ENCODE measurements at places on chromosomes 2 and 18.

- no peak for DNase-seq
Observed at GRCh38 chr2:192091476-192091875, 103.3 kb downstream of the TMEFF2 start.

DNA sequence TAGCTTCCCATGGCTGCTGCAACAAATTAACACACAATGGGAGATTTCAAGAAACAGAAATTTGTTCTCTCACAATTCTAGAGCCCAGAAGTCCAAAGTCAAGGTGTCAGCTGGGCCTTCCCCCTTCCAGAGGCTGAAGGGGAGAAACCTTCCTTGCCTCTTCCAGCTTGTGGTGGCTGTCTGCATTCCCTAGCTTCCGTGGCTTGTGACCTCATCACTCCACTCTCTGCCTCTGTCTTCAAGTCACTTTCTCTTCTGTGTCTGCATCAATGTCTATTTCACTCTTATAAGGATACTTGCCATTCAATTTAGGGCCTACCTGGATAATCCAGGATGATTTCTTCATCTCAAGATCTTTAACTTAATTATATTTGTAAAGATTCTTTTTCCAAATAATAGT lies 16.8 kb upstream of the SRBD1 start:
- no peak for DNase-seq

DNA sequence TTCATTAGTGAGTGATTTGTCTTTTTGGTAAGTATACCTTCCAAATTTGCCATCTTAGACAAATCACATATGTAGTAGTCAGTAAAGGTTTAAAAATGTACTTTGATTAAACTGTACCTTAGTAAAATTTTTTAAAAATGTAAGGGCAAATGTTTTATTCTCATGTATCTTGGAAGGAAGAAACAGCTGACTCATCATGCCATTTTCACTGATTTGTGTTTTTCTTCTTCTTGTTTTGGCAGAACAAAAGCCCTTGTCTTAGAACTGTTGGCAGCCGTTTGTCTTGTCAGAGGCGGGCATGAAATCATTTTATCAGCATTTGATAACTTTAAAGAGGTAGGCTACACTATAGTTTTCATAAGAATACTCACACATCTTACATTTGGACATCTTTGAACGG lies 136.5 kb downstream of the PRPF40A start:
- no peak for DNase-seq

DNA sequence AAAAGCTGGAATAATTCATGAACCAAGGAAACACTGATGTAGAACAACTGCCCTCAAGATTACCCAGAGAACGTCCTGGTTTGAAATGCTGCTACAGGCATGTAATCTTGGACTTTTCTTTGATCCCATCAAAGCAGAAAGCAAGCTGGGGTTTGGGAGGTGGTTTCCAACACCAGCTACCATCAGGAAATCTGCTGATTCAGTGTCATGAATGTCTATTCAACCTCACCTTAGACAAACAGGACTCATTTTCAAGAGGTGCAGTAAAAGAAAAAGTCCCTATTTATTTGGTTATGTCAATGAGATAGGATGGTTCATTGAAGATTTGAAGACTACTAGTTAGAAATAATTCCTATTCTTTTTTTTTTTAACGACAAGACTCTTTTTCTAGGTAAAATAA lies 72.7 kb downstream of the NEB start:
- no peak for DNase-seq

DNA sequence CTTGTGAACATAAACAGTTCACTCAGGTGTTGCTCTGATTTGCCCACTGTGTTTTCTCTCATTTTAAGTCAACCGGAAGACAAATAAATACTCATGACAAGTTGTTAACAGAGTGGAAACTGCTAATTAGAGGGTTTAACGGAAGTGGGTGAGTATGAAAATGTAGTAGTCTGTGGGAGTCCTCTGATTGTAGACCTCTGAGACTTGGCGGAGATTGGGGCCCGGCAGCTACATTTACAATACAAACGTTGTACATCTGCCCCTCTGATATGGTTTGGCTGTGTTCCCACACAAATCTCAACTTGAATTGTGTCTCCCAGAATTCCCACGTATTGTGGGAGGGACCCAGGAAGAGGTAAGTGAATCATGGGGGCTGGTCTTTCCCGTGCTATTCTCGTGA lies 107.3 kb upstream of the FAM98A start:
- DNase-seq, result no peak

DNA sequence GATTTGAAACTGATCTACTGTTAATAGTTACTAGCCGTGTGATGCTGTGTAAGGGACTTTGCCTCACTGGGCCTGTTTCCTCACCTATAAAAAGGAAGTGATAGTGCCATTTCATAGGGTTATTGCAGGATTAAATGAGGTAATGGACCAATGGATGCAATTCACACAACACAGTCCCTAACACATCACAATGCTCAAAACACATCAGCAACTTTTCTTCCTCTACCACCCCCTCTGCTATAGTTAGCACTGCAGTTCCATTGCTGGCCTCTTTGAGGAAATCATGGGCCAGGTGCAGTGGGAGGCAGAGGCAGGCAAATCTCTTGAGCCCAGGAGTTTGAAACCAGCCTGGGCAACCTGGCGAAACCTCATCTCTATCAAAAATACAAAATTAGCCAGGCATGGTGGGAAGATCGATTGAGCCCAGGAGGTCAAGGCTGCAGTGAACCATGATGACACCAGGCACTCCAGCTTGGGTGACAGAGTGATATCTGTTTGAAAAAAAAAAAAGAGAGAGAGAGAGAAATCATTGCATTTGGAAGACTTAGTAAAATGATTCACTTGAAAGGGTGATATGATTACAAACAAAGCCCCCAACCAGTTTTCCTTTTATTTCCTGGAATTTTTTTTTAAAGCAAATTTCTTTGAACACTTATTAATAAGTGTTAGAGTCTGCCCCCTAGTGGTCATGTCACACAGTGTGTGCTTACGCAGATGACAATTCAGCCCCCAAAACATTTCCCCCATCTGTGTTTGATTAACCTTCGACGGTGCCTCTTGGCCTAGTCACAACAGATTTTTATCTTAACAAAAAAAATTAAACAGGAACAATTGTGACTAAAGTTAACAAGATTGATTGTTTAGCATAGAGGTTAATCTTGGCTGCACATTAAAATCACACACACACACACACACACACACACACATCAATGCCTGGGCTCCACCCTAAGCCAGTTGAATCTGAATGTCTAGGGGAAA lies 88.6 kb upstream of the BCL11A start:
- DNase-seq, result no peak
